Activated CD4-positive, alpha-beta T cell treated with anti-CD3 and anti-CD28 coated beads, Interleukin-2, amount 10 ng/mL, durations not matched to agents 24 days and 14 days (primary cell): ENCODE measurements at places on chromosomes 6 and 20. TPM values are rescaled to one million over a fixed set of nuclear protein-coding genes. Genes with fewer than 3 reads are reported as not detected.

Gene INSM1
- total RNA-seq: 46.7 and 48.8 TPM in 2 replicates

Gene TRIM10
- total RNA-seq: 0.07 and 0.09 TPM in 2 replicates

Gene SCUBE3
- total RNA-seq: 0.02 and 0.07 TPM in 2 replicates

Gene COL9A3
- 0.47 TPM in 1 of 2 replicates, not detected in the other for total RNA-seq

Gene PREX1
- total RNA-seq: 64.3 and 65.5 TPM in 2 replicates

DNA sequence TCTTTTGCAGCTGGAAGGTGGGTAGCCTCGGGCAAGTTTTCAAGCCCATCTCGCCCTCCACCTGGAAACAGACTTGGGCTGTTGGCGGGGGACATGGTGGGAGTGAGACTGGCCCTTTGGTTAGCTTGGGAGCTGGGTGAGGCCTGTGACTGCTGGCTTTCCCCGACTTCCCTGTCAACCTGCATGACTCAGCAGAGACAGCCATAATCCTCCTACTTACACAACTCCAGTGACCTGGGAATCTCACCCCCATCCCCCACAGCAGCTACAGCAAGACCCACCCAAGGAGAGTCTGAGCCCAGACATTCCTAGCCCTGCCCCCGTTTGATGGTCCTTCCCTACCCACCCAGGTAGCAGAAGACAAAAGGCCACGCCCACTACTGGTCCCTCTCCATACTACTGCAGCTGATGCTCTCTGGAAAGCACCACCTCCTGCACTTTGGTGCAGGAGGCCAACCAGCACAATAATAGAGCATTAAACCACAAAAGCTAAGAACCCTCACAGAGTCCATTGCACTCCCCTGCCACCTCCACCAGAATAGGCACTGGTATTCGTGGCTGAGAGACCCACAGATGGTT is 188.4 kb downstream of the TRDN start:
- DNase-seq: no peak

GRCh38 chr6:148867862-148868261 is 121.0 kb downstream of the UST start:
- no peak for DNase-seq

GRCh38 chr6:38159596-38159995 is 340.1 kb downstream of the ZFAND3 start:
- no peak for DNase-seq

- no peak for DNase-seq
Observed at GRCh38 chr6:157708933-157709332, 114.1 kb upstream of the SNX9 start.

DNA sequence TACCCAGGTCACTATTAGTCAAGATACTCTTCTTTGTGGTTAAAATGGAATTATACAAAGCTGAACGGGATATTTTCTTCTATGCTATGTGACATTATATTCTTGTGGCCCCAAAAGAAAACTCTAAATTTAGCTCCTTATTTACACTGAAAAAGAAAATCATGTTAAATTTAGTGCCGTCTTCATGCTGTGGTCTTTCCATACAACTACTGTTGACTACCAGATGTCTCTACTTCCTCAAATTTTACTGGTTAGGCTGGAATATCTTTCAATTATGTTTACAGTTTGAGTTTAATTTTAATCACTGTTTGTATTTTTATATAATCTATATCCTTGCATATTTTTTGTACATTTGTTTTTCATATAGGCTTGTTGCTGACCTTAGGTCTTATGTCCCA is 95.6 kb upstream of the FOXO3 start:
- no peak for DNase-seq

DNA sequence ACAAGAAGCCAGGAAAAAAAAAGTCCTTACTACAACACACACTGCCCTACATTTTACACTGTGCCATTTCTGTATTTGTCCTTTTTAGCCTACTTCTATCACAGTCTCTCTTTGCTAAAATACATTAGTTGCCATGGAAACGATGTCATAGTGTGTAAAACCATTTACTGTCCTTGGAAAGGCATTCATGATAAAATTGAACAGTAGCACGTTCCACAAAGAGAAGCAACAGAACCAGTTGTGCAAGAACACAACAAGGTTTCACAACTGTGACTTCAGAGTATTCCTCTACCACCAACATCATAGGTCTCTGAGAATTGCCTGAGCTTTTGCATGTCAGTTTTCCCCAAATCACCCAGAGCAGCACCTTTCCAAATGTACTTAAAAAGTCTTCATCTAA is 20.5 kb downstream of the FYN start:
- no peak for DNase-seq

GRCh38 chr6:140546640-140547039 is 1172.2 kb upstream of the CITED2 start:
- no peak for DNase-seq

GRCh38 chr6:74128536-74128935 is 432.5 kb downstream of the CD109 start:
- no peak for DNase-seq

DNA sequence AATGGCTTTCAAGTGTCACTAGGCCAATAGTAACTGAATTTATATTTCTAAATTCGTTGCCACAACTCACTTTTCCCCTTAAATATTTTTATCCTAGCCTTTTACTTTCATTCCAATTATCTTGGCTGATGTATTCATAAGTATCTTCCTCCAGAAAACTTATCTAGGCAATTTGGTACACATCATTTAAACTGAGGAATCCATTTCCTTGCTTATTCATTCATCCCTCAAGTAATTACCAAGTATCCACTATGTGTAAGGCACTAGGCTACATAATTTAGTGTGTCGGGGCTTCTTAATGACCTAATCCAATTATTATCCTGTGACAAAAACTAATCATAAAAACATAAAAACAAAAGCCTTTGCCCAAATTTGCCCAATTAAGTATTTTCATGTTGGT is 258.3 kb upstream of the TCF21 start:
- no peak for DNase-seq

- no peak for DNase-seq
Observed at GRCh38 chr20:15220009-15220656, 882.7 kb upstream of the FLRT3 start.

- no peak for DNase-seq
Observed at GRCh38 chr20:21437248-21437647, 39.9 kb upstream of the NKX2-4 start.
